ENCODE measurements at places on chromosomes 12 and 14.
A peak's percentile ranks its signal among the peaks of the same experiment; 100 is the strongest.

DNA sequence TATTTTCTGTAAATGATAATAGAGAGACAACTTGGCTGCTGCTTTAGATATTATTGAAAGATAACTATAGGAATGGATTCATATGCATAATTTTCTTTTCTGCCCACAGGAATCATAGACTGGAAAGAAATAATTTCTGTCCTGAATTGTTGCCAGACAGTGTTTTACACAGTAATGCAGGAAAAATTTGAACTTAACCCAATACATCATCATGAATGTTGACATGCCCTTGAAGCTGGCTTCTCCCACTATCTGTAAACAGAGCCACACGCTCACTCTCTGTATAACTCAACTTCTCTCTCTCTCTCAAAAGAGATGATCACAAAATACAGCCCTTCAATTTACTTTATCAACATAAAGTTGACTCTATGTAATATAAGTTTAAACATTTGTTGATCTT lies 56.6 kb downstream of the PAX9 start:
- no peak for DNase-seq

- DNase-seq, result no peak
Observed at GRCh38 chr14:59852350-59852749, 18.2 kb downstream of the RTN1 start.

- peak; percentile 27 for DNase-seq
Observed at GRCh38 chr12:84842406-84843013, 70.1 kb downstream of the SLC6A15 start.

DNA sequence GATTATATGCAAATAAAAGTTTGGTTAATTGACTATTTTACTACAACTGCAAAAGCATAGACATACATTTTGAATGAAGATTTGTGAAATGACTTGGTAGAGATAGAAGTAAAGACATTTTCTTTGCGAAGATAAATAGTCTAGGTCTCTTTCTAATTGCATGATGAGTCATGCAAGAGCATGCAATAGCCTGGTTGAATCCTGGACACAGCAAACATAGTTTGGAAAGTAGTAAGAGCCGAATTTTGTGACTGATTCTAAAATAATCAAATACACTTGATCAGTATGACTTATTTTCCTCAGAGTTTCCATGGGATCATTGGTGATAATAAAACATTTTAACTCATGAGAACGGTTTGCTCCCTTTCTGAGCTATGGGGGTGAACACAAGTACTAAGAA lies 27.7 kb upstream of the CAND1 start:
- no peak for DNase-seq

DNA sequence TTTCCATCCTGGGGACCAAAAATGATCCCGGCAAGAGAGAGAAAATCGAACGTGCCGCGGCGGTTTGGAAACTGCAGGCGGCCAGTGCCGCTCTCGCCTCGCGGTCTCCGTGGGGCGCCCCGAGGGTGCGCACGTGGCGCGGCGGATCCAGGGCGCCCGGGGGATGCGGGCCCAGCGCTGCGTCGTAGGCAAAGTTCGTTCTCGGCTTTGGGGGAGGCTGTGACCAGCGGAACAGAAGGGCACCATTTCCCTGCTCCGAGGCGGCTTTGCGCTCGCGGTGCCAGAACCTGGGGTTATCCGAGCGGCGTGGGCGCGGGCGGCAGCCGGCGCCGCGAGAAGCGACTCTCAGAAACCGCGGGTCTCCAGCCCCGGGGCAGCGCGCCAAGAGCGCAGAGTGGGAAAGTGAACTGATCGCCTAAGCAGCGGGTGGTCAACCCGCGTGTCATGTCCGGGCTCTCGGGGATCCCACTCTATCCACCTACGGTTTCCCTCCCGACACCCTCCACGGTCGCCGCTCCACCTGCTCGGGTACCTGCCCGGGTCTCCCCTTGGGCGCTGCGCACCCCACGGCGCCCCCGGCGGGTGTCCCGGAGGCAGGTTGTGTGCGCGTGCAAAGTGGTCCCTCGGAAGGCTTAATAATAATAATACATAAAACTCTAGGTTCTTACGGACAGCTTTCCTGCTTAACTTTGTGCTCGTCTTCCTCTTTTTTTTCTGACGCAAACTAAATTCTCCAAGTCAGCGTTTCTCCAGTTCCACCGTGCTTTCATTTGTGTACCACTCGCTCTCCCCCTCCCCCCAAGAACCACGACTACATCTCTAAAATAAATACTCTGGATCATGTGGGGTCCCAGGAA lies 1.2 kb downstream of the ESRRB start:
- no peak for DNase-seq

DNA sequence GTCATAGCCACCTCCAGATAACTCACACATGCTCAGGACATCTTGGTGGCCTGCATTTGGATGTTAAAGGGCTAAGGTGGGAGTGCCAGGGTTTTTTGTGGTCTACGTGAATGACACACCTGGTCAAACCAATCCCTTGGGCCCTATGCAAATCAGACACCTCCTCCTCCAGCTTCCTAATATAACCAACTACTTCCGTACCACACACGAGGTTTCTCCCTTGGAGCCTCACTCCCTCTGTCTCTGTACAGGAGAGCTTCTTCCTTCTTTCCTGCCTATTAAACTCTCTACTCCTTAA lies 19.6 kb downstream of the APOBEC1 start:
- no peak for DNase-seq

- no peak for DNase-seq
Observed at GRCh38 chr14:52845081-52845480, 53.7 kb upstream of the GNPNAT1 start.

GRCh38 chr14:88753873-88754272 lies 38.9 kb downstream of the EML5 start:
- no peak for DNase-seq

DNA sequence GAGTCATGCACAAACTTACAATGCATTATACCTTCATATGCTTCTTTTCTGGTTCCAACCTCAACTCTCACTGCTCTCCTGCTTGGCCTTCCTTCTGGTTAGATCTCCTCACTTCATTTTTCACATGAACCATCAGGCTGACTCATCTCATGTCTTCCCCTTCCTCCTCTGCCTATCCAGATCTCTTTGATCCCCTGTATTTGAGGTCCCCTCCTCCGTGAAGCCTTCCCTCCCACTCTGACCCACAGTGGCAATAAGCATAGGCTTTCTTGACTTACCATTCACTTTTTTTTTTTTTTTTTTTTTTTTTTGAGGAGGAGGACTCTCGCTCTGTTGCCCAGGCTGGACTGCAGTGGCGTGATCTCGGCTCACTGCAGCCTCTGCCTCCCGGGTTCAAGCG lies 14.7 kb upstream of the ASIC1 start:
- no peak for DNase-seq

- DNase-seq, result no peak
Observed at GRCh38 chr12:2895051-2895451, 4.4 kb downstream of the TULP3 start.

- DNase-seq, result no peak
Observed at GRCh38 chr14:105011312-105011990, 9.4 kb downstream of the CDCA4 start.

- DNase-seq, result no peak
Observed at GRCh38 chr14:101364503-101365328, 196.6 kb upstream of the DIO3 start.

DNA sequence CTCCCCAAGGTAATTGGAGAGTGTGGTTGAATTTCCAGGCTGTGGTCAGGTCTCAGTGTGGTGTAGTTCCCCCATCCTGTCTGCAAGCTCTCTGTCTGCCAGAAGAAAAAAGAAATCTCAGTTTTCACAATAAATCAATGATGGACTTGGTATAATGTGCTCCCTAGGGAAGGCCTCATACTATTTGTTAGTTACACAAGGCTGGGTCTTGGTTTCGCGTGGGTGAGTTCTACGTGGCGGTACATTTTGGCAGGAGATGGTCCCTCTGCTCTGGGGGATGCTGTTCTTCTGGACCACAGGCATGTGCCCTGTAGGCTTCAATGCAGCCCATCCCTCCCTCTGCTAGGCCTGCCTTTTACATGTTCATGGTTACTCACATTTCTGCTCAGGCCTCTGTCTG lies 206.4 kb upstream of the PELI2 start:
- no peak for DNase-seq

DNA sequence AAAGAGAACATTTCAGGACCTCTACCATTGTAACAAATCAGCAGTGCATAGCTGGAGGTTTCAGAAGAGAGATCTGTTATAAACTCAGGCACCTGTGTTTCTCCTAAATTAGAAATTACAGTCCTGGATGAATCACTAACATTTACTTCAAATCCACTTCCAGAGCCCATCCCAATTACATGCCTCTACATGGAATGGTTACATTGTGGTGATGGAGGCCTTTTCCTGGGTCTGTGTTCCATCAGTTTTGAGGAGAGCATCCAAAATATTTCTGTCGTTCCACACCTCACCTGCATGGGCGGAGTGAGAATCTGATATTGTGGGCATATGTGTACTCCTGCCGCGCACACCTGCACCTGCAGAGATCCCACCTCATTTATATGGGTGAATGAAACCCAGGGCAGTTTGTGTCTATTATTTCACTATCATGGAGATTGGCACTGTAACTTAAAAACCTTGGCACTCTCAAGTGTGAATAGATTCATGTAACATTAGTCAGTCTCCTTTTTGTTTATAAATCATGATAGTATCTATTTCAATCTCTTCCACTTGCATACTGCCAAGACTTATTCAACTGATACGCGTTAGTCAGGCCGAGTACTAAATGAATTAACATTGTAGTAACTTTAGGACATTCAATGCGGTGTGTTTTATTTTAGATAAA lies 215.1 kb upstream of the FAR2 start:
- no peak for DNase-seq

DNA sequence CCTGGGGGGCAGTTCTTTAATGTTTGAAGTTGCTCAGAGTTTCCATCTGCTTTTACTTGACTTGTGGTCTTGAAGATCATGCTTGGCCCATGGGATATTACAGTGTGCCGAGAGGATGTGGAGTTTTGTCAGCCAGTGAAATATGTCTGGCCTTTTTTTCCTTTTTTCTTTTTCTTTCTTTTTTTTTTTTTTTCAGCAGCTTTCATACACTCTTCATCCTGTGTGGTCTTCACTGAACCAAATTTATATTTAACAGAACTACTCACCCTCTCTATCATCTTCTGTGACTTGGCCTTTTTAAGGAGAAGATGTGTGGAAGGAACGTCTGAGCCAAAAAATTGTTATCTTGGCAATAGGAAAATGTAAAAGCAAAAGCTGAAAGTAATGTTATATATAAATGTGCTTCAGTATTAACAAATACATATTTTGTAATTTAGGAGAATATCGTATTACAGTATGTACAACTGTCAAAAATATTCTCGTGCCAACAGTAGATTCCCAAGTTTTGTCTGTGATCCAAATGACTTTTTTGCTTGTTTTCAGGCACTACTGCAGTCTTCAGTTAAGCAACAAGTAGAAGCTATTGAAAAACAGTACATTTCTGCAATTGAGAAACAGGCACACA lies 200.6 kb downstream of the CCDC91 start:
- no peak for DNase-seq

DNA sequence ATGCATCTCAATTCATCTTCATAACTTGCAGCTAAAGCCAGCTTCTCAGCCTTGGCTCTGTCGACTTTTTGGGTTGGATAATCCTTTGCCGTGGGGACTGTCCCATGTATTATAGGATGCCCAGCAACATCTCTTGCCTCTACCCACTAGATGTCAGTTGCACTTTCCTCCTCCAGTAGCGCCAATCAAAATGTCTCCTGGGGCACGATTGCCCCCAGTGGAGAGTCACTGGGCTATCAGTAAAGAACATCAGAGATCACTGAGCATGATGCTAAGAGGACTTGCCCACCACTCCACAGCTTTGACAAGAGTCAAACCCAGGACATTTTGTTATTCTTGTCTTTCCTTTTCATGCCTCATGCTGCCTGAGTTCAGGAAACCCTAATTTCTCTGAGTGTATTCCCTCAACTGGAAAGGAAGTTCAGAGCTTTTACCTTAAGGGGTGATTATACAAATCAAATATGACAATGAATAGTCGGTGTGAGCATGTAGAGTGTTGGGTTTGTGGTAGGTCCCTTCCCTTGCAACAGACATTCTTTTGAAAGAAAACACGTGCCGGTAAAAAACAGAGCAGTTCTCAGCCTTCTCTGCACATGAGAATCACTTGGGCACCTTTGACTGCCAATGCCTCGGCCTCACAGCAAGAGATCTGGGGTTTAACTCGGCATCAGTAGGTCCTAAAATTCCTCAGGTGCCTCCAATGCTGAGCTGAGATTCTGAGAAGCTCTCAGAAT lies 980.6 kb downstream of the VRK1 start:
- no peak for DNase-seq

DNA sequence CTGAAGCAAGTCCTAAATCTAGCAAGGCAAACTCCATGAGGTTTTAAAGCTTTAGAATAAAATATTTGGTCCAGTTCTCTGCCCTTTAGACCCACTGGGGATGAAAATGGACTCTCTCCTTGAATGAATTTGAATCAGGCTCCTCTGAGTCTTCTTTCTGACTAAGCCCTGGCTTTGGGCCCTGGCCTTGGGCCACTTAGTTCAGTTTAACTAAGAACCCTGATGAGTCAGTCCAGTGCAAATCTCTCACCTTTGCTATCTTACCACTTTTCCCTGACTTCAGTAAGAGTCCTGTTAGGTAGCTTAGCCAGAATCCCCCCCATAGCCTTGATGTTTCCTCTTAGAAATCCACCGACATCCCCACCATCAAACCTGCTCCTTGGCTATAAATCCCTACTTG lies 427.5 kb downstream of the SNAPC1 start:
- DNase-seq, result no peak

DNA sequence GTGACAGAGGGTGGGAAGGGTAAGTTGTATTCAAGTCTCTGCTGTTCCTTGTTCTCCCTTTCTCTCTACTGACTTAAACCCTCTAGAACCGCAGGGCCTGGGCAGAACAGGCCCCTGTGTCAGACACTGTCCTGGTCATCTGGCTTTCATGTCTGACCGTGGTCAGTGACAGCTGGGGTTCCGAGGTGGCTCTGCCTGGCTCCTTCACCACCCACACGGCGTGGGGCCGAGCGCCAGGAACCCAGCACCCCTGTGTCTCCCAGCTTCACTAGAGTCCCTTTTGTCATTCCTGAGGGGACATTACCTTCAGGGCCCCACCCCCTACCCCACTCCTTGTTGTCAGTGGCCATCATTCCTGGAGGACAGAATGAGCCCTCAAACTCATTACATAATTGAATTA lies 168.9 kb downstream of the ADGRD1 start:
- DNase-seq, result no peak

- DNase-seq, result no peak
Observed at GRCh38 chr12:65539023-65539422, 260.5 kb downstream of the MSRB3 start.

GRCh38 chr12:96520767-96521166 lies 31.4 kb downstream of the CFAP54 start:
- no peak for DNase-seq

- DNase-seq, result no peak
Observed at GRCh38 chr14:101019541-101019940, 116.0 kb upstream of the RTL1 start.

DNA sequence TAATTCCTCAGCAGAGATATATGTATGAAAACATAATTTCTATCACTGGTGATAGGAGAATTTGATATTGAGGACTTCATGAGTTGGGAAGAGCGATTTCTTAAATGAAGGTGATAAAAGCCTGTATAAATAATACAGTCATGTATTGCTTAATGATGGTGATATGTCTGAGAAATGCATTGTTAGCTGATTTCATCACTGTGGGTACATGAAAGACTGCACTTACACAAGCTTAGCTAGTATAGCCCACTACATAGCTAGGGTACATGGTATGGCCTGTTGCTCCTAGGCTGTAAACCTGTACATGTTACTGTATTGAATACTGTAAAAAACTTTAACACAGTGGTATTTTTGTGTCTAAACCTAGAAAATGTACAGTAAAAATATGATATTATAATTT lies 63.4 kb downstream of the ANO4 start:
- DNase-seq, result no peak

- DNase-seq, result no peak
Observed at GRCh38 chr14:32306549-32306948, 22.5 kb upstream of the AKAP6 start.

GRCh38 chr12:40827683-40828592 lies 135.7 kb downstream of the CNTN1 start:
- no peak for DNase-seq

Data from CD4-positive, alpha-beta T cell treated with Interleukin-12 subunit alpha and Interleukin-12 subunit beta, for 1 hour (primary cell).